Stimulated activated CD4-positive, alpha-beta T cell treated with anti-CD3 and anti-CD28 coated beads, Interleukin-1b, Interleukin-23, amount 100 ng/mL, for 4 hours (primary cell): ENCODE measurements at places on chromosomes 5 and 9.

DNA sequence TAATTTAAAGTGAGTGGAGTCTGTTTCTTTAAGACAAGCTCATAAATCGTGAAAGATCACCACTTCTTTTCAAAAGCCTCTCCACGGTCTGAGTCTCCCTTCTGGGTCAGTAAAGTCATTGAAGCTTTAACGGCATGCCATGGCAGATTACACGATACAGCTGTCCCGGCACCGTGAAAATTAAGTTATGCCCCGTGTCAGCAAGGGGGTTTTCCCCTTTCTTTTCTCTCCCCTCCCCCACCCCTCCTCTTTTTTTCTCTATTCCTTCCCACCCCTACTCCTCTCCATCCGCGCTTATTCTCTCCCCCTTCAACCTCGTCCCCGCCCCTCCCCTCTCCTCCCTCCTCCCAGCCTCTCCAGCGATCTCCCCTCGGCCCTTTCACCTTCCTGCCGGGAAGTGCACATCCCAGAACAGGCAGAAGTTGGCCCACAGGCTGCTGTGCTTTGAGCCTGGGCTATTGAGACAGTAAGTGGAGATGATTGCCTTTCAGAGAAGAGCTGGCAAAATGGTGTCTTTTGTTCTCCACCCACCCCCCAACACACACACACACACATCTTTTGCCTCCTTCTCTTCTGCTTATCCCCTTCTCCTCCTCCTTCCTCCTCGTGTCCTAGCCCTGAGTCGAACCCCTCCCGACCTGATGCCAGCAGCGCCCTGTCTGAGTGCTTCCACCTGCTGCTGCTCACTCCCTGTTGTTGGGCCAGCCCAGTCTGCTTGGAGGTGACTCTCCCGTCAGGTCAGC is 44.1 kb downstream of the GAS1 start:
- no peak for DNase-seq

GRCh38 chr9:83583151-83584014 is 39.6 kb upstream of the IDNK start:
- no peak for DNase-seq

- DNase-seq = peak; percentile 76
These were observed 23.1 kb upstream of the SPTLC1 start for GRCh38 chr9:92138157-92138959.

- no peak for DNase-seq
These were observed 201.1 kb upstream of the CHD1 start for GRCh38 chr5:99129768-99130501.
